ENCODE measurements at places on chromosomes 11 and 22.

GRCh38 chr22:17830043-17830961 is 56.0 kb upstream of the BID start:
- DNase-seq = peak; percentile 86

DNA sequence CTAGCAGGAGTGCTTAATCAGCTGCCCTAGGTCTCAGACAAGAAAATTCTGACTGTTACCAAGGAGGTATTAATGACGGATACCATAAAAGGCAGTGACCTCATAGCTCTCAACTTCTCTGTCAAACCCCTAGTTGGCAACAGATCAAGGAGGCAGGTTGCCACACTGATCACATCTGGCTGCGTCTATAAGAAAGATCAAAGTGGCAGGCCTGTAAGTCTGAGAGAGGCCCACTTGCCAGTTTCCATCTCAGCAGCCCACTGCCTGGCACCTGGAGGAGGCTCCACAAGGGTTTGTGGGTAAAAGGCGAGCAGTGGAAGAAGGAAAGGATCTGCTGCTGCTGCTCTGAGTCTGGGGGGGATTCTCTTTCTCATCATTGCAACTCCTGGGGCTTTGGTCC is 239.6 kb upstream of the MPPED2 start:
- DNase-seq = no peak

- no peak for DNase-seq
Measured at GRCh38 chr11:36402568-36403170, 106.6 kb downstream of the PRR5L start.

GRCh38 chr11:3132831-3133260 is 32.3 kb downstream of the OSBPL5 start:
- no peak for DNase-seq

DNA sequence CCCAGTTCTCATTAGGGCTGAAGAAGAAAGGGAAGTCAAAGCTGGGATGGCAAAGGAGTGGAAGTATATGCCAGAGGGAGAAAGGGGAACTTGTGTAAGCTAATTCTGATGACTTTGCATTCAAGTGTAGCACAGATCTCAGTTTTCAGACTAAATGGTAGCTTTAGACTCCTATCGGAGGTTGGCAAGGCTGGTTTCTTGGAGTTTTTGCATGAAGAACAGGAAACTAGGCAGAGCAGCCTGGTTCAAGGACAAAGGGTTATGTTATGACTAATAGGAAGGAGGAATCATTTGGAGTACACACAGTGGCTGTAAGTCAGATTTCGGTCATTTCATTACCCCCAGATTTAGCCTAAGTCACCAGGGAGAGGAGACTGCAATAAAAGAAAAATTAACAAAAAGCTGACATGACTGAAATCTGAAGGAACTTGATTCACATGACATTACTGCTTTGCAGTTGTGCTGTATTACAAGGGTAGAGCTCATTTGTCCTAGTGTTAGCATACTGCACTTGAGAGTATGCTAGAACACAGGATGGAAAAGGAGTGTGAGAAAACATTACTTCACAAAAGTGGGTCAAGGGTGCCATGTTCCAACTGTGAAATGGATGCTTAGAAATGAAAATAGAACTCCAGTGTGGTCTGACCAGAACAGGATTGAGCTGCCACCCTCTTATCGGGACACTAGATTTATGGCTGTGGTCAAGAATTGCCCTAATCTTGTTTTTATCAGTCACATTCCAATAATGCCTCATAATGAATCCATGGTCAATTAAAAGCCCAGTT is 23.6 kb downstream of the ADM start:
- DNase-seq = no peak

DNA sequence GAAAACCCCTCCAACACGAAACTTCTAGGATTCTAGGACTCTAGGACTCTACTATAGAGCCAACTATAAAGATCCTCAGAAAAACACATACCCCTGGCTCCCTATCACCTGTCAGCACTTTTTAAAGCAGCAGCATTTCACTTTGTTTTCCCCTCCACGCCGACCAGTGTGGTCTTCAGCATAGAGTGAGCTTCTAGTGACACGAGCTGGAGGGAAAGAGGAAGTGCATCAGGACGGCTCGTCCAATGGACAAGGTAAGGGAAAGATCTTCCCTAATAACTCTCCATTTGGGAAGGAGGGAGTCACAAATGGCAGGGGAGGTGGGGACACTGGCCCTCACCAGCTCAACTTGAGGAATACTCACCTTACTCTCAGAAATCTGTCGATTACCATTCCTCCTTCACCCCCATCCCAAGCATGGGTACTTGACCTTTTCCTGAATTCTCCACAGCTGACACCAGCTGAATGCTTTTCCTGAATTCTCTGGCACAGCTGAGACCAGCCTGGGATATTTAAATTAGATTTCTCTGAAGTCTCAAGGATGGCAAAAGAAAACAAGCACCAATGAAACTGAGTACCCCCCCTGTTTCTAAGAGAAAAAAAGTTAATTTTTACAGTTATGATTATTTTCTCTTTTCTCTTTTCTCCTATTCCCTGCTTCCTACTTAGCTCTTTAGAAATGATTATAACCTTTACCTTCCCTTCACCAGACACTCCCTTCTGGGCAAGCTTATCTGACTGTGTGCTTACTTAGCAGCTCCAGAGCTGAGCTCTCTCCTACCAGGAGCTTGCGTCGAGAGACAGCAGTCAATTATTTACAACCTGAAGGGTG is 33.3 kb upstream of the NNMT start:
- no peak for DNase-seq

DNA sequence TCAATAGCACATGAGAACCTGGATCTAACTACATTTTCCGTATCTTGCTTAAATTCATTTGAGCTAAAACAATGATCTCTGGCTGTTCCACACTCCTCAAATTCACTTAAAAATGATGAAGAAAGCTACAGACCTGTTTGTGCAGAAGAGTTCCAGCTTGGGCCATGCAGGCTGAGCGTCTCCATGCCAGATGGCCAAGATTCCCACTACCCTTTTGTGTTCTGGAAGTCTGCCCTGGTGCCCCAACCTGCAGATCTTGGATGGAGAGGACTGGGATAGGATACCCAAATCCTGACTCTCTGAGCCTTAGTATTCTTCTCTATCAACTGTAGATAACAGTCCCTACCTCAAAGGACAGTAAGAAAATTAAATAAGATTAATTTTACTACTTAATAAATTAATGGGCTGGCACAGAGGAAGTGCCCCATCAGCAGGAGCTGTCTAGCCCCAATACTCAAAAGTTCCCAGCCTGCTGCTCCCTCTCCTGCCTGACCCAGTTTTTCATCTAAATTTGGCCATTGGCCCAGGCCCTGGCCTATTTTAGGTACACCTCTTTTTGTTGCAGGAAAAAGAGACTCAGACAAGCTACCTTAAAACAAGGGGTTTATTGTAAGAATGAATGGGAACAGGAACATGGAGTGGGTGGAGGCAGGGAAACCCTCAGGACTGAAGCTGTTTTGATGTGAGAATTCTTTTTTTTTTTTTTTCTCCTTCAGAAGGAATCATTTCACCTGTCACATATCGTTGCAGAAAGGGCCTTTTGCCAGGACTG is 81.4 kb upstream of the GRK3 start:
- no peak for DNase-seq

- no peak for DNase-seq
Measured at GRCh38 chr22:30114361-30114760, 34.1 kb downstream of the HORMAD2 start.

- no peak for DNase-seq
Measured at GRCh38 chr22:37999640-38000272, 15.4 kb upstream of the SOX10 start.

- DNase-seq = no peak
Measured at GRCh38 chr11:16839821-16840220, 101.4 kb downstream of the C11orf58 start.

Data from left kidney (tissue), 8 donors.